ENCODE measurements at places on chromosomes 5 and 9.

DNA sequence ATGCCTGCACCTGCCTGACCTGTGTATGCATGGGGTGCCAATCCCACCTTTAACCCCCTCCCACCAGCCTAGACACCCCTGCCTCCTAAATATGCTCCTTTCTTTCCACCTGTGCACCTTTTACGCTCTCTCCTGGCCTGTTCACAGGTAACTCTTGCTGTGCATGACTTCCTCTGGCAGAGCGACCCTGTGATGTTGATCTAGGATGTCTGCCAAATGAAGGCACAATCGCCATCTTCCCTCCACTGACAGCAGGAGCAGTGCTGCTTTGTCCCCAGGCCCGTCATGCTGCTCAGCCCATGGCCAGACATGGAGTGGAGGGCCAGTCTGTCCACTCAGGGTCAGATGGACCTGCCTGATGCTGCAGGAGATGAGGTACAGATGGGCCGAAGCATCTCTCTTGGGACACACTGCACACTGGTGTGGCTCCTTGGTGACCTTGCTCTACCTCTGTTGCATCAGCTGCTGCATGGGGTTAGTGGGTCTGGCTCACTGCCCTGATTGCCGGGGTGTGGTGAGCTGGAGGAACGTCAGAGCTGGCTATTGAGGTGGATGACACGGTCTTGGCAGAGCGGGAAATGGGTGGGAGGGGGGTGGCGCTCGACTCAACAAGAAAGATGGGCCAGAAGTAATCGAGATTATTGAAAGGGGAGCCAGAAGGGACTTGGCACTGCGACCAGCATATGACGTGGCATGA is 101.7 kb upstream of the PITX1 start:
- DNase-seq, result no peak

- DNase-seq, result no peak
These were observed 127.6 kb upstream of the PTCH1 start for GRCh38 chr9:95644377-95644776.

DNA sequence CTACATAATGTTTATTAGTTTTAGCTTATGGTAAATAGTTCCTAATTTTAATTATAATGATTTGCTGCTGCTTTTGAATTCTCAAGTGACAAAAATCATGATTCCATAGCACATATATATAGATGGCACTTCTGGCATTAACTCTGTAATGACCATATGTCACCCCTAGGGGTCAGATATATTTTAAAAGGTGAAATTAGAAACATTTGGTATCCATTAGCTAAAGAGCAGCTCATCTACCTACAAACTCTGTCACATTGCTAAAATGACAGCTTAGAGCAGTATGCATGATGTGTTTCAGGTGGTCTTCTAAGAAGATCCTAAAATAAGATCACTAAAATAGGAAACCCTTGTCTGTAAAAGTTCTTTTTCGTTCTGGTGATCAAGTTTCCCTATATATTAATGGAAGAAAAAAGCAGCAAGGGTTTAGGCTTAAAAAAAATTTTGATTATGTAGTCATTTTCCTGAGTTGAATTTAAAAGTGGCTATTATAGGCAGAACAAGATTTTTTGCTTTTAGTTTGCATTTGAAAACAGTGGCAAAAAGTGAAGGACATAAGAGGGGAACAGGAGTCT is 157.7 kb upstream of the POU5F2 start:
- no peak for DNase-seq

DNA sequence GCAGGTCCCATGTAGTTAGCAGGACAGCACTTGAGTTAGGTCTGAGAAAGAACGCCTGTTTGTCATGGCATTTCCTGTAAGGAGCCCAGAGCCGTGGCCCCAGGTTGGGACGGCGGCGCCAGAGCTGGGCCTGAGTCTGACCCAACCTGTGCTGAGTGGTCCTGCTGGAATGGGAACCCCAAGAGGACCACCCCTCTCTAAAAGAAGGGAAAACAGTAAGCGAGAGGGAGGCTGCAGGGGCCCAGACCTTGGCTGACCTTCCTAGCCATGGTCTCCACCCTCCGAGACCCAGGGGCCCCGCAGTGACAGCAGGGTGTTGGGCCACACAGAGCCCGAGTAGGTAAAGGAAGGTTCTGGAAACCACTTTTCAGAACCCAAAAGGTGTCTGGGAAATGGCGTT is 1.8 kb upstream of the LRRC14B start:
- no peak for DNase-seq

- DNase-seq, result no peak
These were observed 145.6 kb downstream of the GNA14 start for GRCh38 chr9:77502568-77502967.

DNA sequence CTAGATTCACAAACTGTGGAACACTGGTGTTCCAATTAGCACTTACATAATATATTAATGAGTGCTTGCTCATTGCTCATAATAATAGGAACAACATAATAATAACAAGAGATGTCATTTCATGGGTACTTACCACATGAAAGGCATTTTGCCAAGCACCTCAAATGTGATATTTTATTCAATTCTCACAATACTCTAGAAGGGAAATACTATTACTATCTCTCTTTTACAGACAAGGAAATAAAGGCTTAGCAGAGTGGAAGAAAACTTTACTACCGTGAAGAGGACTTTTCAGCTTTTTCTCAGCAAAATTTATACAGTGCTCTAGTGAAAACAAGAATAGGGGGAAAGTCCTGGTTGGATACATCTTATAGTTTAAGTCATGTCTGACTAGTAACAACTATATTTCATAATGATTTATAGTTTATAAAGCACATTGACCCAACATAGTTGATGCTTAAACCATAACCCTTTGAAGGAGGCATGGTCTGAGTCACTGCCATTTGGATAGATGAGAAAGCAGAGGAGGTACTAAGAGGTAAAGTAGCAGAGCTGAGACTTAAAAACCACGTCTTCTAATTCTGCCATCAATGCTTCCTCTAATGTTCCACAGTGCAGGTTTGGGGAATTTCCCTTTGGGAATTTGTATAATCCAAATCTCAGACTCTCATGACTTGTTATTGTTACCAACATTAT is 124.7 kb downstream of the CEP120 start:
- DNase-seq, result no peak

- DNase-seq, result no peak
These were observed 1.7 kb downstream of the DMRT3 start for GRCh38 chr9:977838-978830.

DNA sequence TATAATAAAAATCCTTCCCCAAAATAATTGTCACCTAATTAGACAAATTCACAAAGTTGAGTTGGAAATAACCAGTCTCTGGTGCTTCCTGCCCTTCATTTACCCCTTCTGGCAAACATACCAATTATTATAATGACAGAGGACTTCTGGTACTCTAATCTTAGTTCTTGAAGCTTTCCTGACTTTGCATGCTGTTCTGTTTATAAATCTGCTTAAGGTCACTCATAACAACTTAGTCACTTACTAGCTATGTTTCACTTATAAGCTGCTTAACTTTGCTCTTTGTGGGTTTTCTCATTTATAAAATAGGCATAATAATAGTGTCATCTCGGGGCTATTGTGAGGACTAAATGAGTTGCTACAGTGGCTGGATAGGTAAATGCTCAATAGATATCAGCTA is 446.5 kb downstream of the EFNA5 start:
- DNase-seq, result no peak

GRCh38 chr5:140214831-140215230 is 39.8 kb downstream of the CYSTM1 start:
- no peak for DNase-seq

DNA sequence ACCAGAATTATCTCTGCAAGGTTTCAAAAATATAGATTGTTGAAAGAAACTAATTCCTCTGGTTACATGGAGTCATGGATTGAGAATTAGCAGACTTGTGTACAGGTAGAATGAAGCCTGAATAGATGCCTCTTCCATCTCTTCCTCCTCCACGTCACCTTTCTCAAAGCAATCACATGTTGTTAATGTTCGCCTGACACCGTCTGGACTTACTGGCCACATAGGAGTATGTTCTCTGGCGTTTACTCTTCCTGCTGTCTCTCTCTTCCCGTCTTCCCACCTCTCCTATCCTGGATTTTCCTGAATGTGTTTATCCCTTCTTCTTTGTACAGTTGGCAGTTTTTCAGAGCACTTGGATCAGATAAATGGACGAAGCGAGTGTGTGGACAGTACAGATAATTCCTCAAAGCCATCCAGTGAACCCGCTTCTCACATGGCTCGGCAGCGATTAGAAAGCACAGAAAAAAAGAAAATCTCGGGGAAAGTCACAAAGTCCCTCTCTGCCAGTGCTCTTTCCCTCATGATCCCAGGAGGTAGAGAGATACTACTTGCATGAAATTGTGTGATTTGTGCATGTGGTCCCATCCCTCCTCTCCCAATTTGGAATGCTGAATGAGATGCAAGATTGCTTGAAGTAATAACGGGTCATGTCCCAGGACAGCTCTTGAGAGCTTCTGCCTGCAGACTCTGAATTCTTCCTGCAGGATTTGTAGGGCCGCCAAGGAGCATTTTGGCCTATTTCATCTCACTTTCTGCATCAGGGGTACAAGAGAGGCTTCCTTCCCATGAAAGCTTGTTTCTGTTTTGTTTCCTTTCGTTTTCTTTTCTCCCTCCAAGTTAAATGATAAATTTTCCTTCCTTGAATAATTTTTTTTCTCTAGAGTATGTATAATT is 47.3 kb downstream of the CD180 start:
- no peak for DNase-seq

DNA sequence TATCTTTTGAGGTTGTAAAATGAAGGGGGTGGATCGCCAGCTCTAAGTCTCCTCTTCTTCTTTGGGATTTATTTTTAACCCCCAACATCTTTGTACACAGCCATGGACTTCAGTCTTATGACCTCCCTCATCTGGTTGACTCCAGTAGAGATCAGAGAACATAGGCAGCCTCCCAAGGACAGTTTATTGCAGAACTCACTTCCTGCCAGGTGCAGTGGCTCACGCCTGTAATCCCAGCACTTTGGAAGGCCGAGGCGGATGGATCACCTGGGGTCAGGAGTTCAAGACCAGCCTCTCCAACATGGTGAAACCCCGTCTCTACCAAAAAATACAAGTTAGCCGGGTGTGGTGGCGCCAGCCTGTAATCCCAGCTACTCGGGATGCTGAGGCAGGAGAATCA is 2.8 kb upstream of the BHMT start:
- no peak for DNase-seq

- no peak for DNase-seq
These were observed 20.0 kb downstream of the IRF1 start for GRCh38 chr5:132470596-132470995.

DNA sequence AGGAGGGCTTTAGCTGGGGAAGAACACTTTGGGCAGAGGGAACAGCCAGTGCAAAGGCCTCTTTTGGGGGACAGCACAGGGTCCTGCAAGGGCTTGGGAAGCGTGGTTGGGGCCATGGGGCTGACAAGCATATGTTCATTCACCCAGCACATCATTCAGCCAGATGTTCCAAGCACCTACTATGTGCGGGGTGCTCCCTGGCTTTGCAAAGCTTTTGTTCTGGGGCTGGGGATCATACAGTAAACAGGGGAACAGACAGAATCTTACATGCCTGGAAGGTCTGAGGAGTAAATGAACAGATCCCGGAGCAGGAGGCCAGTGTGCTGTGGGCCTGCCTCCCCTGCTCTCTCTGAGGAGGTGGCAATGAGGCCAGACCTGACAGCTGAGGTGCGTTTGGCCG is 16.7 kb downstream of the PSD2 start:
- DNase-seq, result no peak

DNA sequence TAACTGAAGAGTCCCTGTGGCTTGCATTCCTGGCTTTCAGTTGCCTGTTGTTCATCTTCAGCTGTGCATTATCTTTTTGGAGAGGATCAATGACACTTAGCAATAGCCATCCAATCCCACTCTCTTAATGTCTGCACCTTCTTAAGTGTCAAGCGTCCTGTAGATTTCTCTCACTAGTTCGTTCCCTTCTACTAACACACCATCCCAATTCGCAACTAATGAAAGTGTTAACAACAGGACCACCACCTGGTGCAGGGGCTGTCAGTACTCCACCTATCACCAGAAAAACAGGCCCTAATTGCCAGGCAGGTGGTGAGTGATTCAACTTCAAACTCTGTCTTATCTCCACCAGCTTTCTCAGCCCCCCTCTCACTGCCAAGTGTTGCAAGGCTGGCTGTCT is 169.4 kb upstream of the EFNA5 start:
- DNase-seq, result no peak

GRCh38 chr5:180305481-180305880 is 13.6 kb upstream of the MAPK9 start:
- no peak for DNase-seq

- DNase-seq, result no peak
These were observed 21.4 kb downstream of the TMEM245 start for GRCh38 chr9:109098171-109098959.

DNA sequence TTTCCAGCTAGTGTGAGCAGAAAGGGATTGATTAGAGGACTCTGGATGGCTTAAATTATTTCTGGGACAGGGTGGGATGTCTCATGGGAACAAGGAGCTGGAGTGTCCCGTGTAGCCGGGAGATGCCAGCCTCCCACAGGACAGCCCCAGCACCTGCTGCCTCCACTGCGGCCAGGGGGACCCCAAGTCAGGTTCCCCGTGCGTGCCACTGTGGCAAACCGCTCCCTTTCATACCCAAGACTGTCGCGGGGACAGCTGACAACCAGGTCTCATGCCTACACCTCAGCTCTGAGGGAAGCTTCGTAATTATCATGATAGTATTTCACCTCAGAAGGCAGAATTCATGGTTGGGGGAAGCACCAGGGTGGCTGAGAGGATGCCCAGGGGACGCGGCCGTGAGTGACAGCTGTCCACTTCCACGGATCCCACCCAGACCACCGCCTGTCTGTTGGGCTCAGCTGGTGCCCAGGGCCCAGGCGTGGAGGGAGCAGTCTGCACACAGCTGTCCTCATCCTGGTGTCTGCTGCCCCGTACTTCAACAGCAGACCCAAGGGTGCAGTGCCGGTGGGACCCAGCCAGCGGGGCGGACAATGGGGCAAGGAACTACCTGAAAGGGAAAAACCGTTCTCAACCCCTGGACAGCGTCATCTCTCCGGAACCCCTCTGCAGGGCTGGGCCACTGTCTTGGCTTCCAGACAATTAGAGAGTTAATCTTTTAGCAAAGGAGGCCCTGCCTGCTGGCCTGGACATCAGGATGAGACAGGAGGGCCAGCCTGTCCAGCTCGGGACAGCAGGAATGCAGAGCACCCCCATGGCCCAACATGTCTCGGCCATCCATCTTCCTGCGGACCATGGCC is 166.9 kb downstream of the OLFM1 start:
- DNase-seq, result no peak

GRCh38 chr5:143775258-143775657 is 36.7 kb upstream of the HMHB1 start:
- DNase-seq, result no peak

GRCh38 chr5:38329132-38329715 is 70.9 kb downstream of the EGFLAM start:
- DNase-seq, result no peak
